ENCODE measurements at places on chromosomes 6 and 20. TPM values are rescaled to one million over a fixed set of nuclear protein-coding genes. Genes with fewer than 3 reads are reported as not detected.

The FUT9 gene
- total RNA-seq = 0.32 TPM

The MLIP gene
- total RNA-seq = 1.8 TPM

The CITED2 gene
- 382 TPM for total RNA-seq

The BPIFB4 gene
- not detected for total RNA-seq

The VSX1 gene
- total RNA-seq = 0.74 TPM
